Endothelial cell of umbilical vein (primary cell): ENCODE measurements at places on chromosomes 7 and 10.

- no peak for DNase-seq
Observed at GRCh38 chr7:154914996-154915380, 87.9 kb downstream of the PAXIP1 start.

DNA sequence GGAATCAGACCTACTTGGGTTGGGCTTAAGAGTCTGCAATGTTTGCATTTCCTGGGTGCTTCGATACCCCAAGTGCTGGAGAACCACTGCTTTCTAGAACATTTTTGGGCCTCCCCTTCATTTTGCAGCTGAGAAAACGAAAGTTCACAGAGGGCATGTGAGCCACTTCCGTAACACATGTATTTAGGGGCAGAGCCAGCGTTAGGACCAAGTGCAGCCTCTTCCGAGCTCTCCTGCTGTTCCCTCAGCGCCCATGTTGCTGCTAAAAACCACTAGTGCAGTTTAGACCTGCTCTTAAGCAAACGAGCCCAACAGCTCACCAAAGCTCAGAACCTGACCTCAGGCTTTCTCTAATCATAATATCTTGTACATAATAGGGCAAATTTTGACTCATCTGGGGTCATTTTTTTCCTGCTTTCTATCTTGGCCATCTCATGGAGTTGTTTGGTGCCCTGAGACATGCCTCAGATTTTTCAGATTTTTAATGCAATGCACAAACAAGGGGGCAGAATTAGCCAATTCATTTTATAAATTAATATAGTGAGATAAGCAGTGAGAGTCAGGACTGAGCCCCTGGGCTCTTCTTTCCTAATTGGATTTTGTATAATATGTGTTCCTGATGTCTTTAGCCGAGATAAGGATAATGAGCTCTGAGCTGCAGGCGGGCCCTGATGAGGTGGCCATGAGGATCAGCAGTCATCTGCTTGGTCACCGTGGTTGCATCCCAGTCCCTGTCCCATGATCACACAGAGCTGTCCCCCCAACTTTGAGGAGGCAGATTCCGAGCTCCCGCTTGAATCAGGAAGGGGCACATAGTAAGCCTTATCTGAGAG lies 12.9 kb downstream of the BAG3 start:
- no peak for DNase-seq

- no peak for DNase-seq
Observed at GRCh38 chr7:101857358-101857811, 40.0 kb downstream of the CUX1 start.

- peak; percentile 28 for DNase-seq
Observed at GRCh38 chr10:97830064-97830463, 19.6 kb upstream of the GOLGA7B start.

GRCh38 chr7:105202616-105203015 lies 186.1 kb downstream of the SRPK2 start:
- DNase-seq: peak; percentile 57

- DNase-seq: no peak
Observed at GRCh38 chr7:23385140-23385539, 85.2 kb downstream of the IGF2BP3 start.

- DNase-seq: peak; percentile 72
Observed at GRCh38 chr7:123782071-123782798, 33.4 kb upstream of the WASL start.

GRCh38 chr7:143256932-143257331 lies 6.3 kb upstream of the GSTK1 start:
- DNase-seq: no peak

- no peak for DNase-seq
Observed at GRCh38 chr7:30842542-30843451, 68.9 kb upstream of the AQP1 start.

- DNase-seq: no peak
Observed at GRCh38 chr7:158368449-158368848, 219.2 kb downstream of the PTPRN2 start.
